ENCODE measurements at places on chromosomes 11 and 22.

DNA sequence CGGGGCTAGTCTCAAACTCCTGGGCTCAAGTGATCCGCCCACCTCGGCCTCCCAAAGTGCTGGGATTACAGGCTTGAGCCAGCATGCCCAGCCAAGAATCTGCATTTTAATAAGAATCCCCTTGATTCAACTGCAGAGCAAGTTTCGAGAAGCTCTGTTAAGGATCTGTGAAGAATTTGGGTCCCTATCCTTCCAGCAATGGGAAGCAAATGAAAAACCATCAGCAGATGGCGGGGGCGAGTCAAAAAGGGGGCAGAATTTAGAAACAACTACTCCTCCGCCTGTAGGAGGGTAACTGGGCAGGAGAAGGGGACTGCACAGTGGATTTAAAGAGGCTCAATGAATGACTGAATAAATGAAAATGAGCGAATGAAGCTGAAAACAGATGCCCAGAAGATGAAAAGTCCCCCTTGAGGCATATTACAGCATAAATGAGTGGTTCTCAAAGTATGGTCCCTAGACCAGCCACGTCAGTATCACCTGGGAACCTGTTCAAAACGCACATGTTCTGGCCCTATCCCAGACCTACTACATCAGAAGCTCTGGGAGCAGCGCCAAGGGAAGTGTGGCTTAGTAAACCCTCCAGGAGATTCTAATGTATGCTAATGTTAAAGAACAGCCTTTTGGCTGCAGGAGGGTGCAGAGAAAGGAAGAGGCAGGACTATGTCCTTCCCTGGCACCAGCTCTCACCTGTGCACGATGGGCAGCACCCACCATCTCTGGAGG lies 15.0 kb downstream of the VWCE start:
- no peak overlapping the region for H3K27ac ChIP-seq
- H3K4me3 ChIP-seq = no peak overlapping the region
- no peaks in the 10 kb centered on the region for H3K27me3 ChIP-seq
- no peak for DNase-seq

DNA sequence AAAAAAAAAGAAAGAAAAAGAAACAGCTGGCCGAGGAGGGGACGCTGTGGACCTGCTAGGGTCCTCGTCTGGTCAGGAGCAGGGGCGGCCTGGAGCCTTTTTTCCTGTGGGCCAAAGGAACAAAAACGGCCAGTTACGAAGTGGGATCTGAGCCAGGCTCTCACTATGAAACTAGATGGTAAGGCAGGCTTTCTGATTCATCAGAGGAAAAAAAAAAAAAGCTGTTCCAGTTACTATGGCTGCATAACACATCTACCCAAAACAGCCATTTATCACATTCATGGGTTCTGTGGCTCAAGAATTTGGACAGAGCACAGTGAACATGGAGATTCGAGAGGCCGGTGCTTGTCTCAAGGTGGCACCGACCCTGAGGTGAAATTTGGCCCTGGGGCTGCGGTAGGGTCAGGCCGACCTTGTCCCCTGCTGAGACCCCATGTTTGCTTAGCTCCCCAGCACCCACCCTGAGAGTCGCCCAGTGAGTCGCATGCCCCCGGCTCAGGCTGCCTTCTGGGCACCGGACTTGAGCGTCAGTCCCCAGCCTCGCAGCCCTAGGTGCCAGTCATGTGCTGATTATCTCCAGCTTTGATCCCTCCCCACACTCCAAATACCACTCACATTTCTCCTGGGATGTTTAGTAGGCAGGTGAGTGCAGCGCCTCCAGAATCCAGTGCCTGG lies 34.2 kb downstream of the MRGPRD start:
- H3K36me3 ChIP-seq = no peaks in the 10 kb centered on the region
- H3K27me3 ChIP-seq = no peaks in the 10 kb centered on the region
- no peak overlapping the region for H3K4me3 ChIP-seq
- no peak for DNase-seq
- H3K27ac ChIP-seq = no peak overlapping the region
- peaks cover 4% of the 10 kb centered on the region for H3K4me1 ChIP-seq

- no peaks in the 10 kb centered on the region for H3K4me1 ChIP-seq
- peak within 1 kb of the TSS; percentile 33 for H3K4me3 ChIP-seq
- no peaks in the 10 kb centered on the region for H3K36me3 ChIP-seq
- peaks cover 59% of the 10 kb centered on the region for H3K27me3 ChIP-seq
Measured at GRCh38 chr11:117796872-117797529, at the start of gene DSCAML1. Gene DSCAML1, minus strand, starts transcription at chr11:117797216. Its CDS starts 137 bp downstream, at chr11:117797079.

- no peaks in the 10 kb centered on the region for H3K4me1 ChIP-seq
- no peak for DNase-seq
- no peaks in the 10 kb centered on the region for H3K27me3 ChIP-seq
- no peak overlapping the region for H3K27ac ChIP-seq
Measured at GRCh38 chr11:10845589-10845988, 12.3 kb downstream of the ZBED5 start.

DNA sequence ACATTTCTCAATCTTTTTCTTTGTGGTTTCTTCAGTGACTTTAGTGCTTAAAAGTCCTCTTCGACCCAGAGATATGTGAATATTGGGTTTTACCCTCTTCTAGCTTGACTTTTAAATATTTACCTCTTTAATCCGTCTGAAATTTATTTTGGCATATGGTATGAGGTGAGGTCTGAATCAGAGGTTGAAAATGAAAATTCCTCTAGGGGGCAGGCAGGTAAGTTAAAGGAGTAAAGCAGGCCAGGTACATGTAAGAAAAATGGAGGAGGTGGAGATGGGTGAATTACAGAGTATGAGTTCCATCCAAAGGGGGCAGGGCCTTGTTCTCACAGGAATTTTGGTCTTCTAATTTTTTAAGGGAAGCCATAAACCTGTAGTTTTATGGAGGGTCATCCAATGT lies 263.8 kb upstream of the NARS2 start:
- no peaks in the 10 kb centered on the region for H3K4me1 ChIP-seq
- H3K27me3 ChIP-seq = peaks cover 9% of the 10 kb centered on the region
- H3K36me3 ChIP-seq = no peaks in the 10 kb centered on the region

DNA sequence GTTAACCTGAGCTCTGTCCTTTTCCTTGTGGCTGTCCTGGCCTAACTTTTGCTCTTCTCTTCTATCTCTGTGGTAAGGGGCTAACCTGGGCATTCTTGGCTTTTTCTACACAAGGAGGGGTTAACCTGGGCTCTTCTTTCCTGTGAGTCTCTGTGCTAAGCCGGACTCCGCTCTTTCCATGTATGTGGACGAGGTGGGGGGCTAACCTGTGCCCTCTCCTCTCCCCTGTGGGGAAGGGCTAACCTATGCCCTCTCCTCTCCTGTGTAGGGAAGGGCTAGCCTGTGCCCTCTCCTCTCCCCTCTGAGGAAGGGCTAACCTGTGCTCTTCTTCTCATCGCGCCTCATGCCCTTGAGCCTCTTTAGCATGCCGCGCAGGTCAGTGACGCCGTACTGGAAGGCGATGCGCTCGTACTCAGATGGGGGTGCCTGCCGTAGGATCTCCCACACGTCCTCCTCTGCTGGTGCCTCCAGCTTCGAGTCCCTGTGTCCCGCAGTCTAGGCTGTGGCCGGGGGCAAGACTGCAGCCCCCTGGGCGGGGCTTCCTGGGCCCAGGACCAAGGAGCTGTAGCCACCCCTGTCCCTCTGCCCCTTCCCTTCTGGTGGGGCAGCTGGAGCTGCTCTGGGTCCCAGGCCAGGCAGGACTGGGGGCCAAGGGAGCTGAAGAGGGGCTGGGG lies 6.5 kb downstream of the MYBPC3 start:
- no peak overlapping the region for H3K4me3 ChIP-seq
- no peaks in the 10 kb centered on the region for H3K36me3 ChIP-seq
- no peaks in the 10 kb centered on the region for H3K4me1 ChIP-seq
- DNase-seq = no peak
- H3K27me3 ChIP-seq = no peaks in the 10 kb centered on the region
- H3K27ac ChIP-seq = no peak overlapping the region

DNA sequence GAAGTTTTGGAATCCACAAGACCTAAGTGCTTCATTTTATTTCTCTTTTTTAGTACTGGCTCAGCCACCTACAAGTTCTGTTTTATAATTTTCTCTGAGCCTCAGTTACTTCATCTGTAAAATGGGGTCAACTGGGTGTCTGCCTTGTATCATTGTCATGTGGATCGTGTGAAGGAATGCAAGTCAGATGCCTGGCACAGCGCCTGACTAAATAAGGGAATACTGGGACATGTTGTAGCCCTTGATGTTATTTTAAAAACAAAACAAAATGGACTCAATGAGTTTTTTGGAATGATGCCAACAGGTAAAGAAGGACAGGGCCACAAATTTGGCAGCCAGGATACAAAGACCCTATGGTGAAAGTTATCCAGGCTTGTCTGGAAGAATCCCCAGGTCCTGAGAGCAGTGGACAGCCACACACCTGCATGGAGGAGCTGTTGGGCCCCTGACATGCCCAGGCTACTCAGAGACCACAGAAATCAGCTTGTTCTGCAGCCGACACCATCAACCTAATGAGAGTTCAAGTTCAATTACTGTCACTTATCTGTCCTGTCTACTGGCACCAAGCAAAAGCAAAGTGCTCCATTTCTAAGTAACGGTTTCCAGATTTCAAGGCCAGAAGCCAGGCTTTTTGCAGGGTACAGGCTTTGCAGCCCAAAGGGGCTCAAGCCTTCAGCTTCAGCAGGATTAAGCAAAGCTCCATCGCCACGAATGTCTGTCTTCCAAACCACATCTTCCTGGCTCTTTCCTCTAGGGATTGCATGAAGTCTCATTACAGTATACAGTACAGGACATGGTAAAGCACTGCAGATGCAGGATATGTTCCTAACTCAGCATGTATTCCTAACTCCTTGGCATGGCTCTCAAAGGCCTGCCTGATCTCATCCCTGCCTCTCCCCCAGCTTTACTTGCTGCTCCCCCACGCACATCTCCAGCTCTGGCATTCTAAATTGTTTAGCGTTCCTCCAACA lies 18.4 kb downstream of the DKK3 start:
- H3K27ac ChIP-seq = no peak overlapping the region
- no peak overlapping the region for H3K4me3 ChIP-seq
- H3K36me3 ChIP-seq = no peaks in the 10 kb centered on the region
- DNase-seq = no peak

GRCh38 chr22:44847892-44848291 lies 95.5 kb downstream of the ARHGAP8 start:
- DNase-seq = no peak
- H3K27ac ChIP-seq = no peak overlapping the region
- H3K4me3 ChIP-seq = no peak overlapping the region
- H3K27me3 ChIP-seq = no peaks in the 10 kb centered on the region

DNA sequence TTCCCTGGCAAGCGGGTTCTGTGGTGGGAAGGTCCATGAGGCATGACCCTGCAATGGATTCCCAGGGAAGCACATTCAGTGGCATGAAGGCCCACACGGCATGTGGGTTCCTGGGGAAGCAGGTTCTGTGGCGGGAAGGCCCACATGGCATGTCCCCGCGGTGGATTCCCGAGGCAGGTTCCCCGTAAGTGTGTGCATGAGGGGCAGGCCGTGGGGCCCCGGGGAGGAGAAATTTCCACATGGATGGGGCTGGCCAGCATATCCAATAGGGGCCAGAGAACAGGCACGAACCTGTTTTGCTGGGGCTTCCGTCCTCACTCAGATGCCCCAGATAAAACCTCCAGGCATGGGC lies 83.7 kb downstream of the PHF21B start:
- no peaks in the 10 kb centered on the region for H3K36me3 ChIP-seq
- no peak overlapping the region for H3K4me3 ChIP-seq
- peaks cover 9% of the 10 kb centered on the region for H3K27me3 ChIP-seq
- no peak overlapping the region for H3K27ac ChIP-seq
- DNase-seq = no peak

- H3K27me3 ChIP-seq = no peaks in the 10 kb centered on the region
- no peak overlapping the region for H3K4me3 ChIP-seq
- H3K27ac ChIP-seq = no peak overlapping the region
- H3K36me3 ChIP-seq = no peaks in the 10 kb centered on the region
- DNase-seq = no peak
Measured at GRCh38 chr11:69471729-69472540, 9.5 kb upstream of the LINC01488 start.

DNA sequence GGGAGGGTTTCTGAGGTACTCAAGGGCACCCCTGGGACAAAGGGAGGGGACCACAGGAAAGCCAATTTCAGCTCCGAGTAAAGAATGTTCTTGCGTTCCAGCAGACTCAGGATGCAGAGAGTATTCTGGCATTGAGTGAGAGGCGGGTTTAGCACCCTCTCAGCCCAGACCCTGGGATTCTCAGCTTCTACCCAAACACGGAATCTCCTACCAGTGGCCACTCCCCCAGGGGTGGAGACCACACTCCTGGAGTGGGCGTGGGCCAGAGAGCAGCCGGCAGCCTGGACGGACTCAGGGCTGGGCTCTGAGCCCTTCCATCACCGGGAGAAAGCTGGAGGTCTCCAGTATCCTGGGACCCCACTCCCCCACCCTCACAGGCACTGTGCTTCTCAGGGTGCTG lies 26.1 kb upstream of the TTLL12 start:
- DNase-seq = no peak
- H3K4me3 ChIP-seq = no peak overlapping the region
- no peaks in the 10 kb centered on the region for H3K4me1 ChIP-seq
- no peak overlapping the region for H3K27ac ChIP-seq

DNA sequence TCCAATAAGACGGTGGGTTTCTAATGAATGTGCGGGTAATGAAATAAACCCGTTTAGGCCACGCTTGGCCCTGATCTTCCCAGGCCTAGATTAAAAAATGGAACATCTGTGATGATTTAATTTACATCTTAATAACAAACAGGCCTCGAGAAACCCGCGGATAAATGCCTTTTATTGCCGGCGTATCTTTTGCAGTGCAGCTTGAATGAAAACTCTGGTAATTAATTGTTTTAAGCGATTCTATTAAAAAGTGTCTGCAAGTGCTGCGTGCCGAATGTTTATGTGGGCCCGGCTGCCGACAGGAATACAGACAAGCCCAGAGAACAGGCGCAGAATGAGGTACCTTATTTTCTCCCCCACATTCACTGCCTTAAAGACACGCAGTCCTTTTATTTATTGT lies 420.7 kb downstream of the MN1 start:
- H3K36me3 ChIP-seq = no peaks in the 10 kb centered on the region
- H3K27me3 ChIP-seq = no peaks in the 10 kb centered on the region
- no peak overlapping the region for H3K27ac ChIP-seq
- no peaks in the 10 kb centered on the region for H3K4me1 ChIP-seq
- no peak for DNase-seq

GRCh38 chr22:32339190-32340012 lies 18.3 kb upstream of the RFPL3 start:
- no peaks in the 10 kb centered on the region for H3K36me3 ChIP-seq
- H3K4me3 ChIP-seq = no peak overlapping the region
- no peak overlapping the region for H3K27ac ChIP-seq
- H3K4me1 ChIP-seq = no peaks in the 10 kb centered on the region
- no peak for DNase-seq
- H3K27me3 ChIP-seq = peaks cover 19% of the 10 kb centered on the region

DNA sequence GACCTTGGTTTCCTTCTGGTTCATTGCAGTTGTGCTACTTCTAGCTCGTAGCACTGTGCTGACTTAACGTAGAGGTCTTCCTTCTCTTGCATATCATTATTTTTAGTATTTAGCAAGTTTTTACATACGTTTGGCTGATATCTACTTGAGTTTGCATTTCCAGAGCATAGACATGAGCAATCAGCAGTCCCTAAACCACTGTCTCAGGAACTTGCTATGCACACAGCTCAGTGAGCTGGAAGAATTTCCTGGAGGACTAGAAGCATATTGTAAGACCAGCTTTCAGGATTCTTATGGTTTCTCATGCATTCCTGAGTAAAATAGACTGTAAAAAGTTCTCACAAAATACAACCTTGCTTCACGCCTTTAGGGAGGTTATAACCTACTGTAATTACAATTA lies 226.7 kb upstream of the PDGFD start:
- H3K4me1 ChIP-seq = no peaks in the 10 kb centered on the region
- no peak for DNase-seq
- no peaks in the 10 kb centered on the region for H3K36me3 ChIP-seq
- H3K4me3 ChIP-seq = no peak overlapping the region
- H3K27me3 ChIP-seq = no peaks in the 10 kb centered on the region

- H3K4me1 ChIP-seq = no peaks in the 10 kb centered on the region
- H3K4me3 ChIP-seq = no peak overlapping the region
- no peak for DNase-seq
- H3K36me3 ChIP-seq = no peaks in the 10 kb centered on the region
Measured at GRCh38 chr11:129731316-129731715, 84.3 kb upstream of the TMEM45B start.
